ENCODE measurements at places on chromosomes 7 and 10. TPM values are rescaled to one million over a fixed set of nuclear protein-coding genes. Genes with fewer than 3 reads are reported as not detected.

The GNB2 gene
- polyA plus RNA-seq, result 34.8 TPM

The ELAPOR2 gene
- polyA plus RNA-seq, result 6.5 TPM

The PTF1A gene
- not detected for polyA plus RNA-seq

The ACHE gene
- not detected for polyA plus RNA-seq

The MYOF gene
- not detected for polyA plus RNA-seq

The GJC3 gene
- not detected for polyA plus RNA-seq

The CHAT gene
- polyA plus RNA-seq, result not detected

The C10orf67 gene
- not detected for polyA plus RNA-seq

The TLL2 gene
- not detected for polyA plus RNA-seq

The TAS2R16 gene
- polyA plus RNA-seq, result not detected

The DRGX gene
- polyA plus RNA-seq, result not detected

The TWIST1 gene
- polyA plus RNA-seq, result not detected

The CPA4 gene
- not detected for polyA plus RNA-seq

The VWA2 gene
- not detected for polyA plus RNA-seq

The PPP1R17 gene
- not detected for polyA plus RNA-seq

The PCLO gene
- polyA plus RNA-seq, result not detected

The SLIT1 gene
- polyA plus RNA-seq, result not detected

The ASB4 gene
- not detected for polyA plus RNA-seq

The GDF10 gene
- polyA plus RNA-seq, result 0.26 TPM

The STEAP2 gene
- polyA plus RNA-seq, result not detected

The MRM2 gene
- 31.8 TPM for polyA plus RNA-seq

The IFIT1B gene
- polyA plus RNA-seq, result not detected

The CALHM1 gene
- polyA plus RNA-seq, result not detected
